ENCODE measurements at places on chromosomes 6 and 20.

DNA sequence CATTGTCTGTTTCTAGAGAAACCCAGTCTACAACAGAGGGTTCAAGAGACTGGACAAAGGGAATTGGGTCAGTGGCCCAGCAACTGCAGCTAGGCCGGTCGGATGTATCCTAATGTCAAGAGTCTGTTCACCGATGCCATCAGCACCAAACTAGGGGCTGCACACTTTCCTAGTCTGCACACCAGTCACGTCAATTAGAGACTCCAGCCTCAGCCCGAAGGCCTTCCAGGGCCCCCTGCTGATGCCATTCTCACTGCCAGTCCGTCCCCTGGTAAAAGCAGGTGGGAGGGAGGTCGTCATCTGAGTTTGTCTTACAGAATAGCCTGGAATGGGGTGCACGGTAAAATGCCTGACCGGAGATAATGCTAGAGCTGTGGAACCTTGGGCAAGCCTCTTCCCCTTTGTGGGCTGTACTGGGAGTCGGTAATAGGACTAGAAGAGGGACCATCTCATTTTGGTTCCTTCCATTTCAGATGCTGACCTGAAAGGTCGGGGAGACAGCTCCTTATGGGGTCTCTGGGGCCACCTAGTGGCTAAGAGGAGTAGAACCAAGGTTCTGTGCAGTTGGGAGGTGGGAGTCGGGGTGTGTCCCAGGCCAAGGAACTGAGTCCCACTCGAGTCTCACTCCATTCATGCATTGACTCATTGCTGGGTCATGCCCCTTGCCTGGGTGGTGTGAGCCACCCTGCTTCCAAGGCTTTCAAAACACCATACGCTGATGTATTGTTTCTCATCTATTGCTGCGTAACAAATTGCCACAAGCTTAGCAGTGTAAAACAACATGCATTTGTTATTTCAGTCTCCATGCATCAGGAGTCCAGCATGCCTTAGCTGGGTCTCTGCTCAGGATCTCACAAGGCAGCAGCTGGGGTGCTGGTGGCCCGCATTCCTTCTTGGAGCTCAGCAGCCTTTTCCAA is 5.1 kb downstream of the SOX12 start:
- DNase-seq = peak; percentile 61

DNA sequence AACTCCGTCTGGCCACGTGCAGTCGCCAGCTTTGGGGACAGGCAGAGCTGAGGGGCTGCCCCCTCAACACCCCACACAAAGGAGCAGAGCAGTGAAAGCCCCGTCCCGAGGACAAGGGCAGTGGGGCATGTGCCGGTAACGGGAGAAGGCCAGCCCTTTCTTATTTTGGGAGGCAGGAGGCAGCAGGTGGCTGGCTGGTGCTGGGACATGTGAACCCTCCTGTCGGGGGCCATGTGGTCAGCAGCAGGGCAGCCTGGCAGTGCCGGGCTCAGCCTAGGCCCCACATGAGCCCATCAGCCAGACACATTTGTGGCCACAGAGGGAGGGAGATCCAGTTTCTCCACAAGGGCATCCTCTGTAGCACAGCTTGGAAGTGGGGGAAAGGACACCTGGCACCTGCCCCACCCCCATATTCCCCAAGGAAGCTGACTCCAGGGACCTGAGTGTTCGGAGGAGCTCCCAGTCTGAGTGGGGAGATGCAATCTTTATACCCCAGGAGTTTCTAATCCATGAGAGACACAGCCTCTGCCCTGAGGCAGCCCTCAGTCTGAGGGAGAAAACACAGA is 137.6 kb downstream of the MRPL14 start:
- DNase-seq = no peak

GRCh38 chr6:25583099-25583498 is 68.9 kb upstream of the SCGN start:
- no peak for DNase-seq

GRCh38 chr6:141133346-141133745 is 999.4 kb upstream of the GJE1 start:
- no peak for DNase-seq

DNA sequence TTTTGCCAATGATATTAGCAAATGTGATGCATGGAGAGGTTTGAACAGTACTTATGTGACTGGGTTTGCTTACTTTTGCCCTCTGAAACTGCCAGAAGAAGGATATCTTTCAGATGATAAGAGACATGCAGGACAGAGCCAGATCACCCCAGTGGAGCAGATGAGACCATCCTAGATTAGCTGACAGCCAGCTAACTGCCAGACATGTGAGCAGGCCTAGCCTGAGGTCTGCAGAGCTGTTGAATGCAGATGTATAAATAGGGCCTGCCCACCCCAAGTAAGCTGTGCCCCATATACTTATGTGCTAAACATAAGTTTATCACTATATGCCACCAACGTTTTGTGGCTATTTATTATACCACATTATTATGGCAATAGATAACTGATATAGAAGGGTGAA is 5.9 kb downstream of the ZSCAN31 start:
- no peak for DNase-seq

- no peak for DNase-seq
These were observed 14.9 kb downstream of the APCDD1L start for GRCh38 chr20:58500256-58500655.

- DNase-seq = peak; percentile 51
These were observed 91.0 kb downstream of the NCR2 start for GRCh38 chr6:41426438-41426851.

DNA sequence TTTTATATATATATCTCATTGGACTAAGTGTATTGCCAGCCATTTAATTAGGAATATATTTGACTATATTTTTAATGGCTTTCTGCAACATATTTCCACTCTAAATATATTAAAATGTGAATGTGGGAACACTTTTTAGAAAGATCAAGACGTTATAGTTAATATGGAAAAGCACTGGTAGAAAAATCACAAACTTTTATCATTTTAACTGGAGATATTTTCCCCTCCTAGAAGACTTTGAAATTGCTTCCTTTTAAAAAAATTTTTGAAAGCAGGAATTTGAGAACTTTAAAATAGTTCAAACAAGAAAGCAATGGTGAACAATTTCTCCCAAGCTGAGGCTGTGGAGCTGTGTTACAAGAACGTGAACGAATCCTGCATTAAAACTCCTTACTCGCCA is at the start of gene TAAR9:
Gene TAAR9, plus strand, starts transcription at position 301 of the 400 bp plus-strand sequence. Its CDS starts 13 bp downstream, at position 314.
- DNase-seq = no peak

DNA sequence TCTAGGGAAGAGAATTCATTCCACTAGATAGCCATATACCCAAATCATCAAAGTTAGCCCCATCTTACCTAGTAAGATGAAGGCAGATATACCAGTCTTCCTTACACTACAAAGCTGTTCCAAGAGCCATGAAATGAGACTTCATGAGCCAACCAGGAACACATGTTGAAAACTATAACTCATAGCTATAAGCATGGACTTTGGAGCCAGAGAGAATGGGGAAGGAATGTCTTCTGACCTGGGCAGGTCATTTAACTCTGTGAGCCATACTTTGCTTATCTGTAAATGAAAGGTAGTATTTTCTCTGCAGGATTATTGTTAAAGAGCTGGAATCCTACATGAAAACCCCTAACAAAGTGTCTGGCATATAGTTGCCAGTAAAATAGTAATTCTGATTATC is 27.3 kb downstream of the ADGRF5 start:
- DNase-seq = no peak

DNA sequence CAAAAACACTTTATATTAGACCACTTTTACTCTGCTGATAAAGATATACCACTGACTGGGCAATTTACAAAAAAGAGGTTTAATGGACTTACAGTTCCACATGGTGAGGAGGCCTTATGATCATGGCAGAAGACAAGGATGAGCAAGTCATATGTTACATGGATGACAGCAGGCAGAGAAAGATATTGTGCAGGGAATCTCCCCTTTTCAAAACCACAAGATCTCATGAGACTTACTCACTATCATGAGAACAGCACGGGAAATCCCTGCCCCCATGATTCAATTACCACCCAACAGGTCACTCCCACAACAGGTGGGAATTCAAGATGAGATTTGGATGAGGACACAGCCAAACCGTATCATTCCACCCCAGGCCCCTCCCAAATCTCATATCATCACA is 1383.8 kb upstream of the MAP3K7 start:
- no peak for DNase-seq

DNA sequence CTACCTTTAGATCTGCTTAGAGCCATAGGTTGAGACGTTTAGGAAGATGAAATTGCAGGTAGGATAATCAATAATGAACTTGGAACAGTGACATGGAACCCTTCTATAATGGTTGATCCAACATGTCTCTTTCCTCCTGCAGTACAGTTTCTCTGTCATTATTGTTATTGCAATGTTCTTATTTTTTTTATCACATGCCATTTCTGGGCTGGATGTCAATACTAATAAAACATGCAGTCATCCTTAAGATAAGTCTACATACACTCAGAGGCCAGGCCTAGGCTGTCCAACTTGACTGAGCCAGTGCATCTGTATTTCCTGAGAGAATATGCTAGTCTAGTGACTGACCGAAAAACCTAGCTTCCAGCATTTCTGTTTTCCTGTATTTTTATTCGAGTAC is 75.3 kb upstream of the THEMIS start:
- no peak for DNase-seq

DNA sequence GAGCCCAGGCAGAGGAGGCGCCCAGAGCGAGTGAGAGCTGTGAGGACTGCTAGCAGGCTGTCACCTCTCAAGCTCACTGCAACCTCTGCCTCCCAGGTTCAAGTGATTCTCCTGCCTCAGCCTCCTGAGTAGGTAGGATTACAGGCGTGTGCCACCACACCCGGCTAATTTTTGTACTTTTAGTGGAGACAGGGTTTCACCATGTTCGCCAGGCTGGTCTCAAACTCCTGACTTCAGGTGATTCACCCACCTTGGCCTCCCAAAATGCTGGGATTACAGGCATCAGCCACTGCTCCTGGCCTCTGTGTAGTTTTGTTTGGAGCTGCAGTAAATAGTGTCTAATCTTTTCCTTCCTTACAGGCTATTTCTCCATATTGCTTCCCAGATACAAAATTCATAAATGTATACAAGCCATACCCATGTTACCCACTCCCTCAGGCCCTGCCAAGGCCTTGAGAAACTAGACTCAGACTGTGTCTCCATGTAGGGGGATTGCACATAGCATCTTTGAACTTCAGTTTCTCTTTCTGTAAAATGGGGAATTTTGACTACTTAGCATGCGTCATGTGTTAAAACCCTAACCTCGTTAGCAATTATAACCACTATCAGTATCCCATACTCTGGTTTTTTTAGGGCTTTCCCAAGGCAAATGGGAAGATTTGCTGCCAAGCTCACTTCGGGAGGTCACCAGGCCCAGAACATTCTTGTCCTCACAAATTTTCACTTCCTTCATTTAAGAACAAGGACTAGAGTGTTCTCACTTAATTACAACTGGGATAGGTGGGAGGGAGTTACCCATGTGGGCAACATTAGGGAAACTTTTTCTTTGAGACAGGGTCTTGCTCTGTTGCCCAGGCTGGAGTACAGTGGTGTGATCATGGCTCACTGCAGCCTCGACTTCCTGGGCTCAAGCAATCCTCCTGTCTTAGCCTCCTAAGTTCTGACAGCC is 67.3 kb upstream of the DDR1 start:
- DNase-seq = no peak

DNA sequence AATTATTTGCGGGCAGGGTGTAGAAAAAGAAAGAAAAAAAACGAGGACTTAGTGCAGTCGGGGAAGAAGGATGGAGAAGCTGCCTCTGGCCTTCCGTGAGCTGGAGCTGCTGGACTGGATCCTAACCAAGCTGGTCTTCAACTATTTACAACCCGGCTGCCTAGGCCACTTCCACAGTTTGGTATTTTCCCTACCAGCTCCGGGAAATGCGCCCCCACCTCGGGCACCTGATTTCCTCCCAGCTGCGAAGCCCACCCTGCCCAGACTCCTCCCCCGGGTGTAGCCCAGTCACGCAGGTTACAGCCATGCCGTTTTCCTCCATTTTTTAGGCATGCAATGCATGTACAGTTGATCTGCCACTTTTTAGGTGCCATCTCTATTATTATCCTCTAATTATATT is 21.2 kb downstream of the THEMIS start:
- peak; percentile 15 for DNase-seq

DNA sequence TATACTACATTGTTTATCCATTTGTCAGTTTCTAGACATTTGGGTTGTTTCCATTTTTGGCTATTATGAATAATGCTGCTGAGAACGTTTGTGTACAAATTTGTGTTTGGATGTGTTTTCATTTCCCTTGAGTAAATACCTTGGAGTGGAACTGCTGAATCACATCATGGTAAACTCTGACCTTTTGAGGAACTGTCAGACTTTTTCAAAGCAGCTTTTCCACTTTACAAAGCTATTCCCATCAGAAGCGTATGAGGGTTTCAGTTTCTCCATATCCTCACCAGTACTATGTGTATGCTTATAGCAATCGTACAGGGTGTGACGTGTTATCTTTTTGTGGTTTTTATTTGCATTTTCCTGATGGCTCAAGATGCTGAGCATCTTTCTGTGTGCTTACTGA is 103.7 kb downstream of the MYO6 start:
- DNase-seq = peak; percentile 33

- no peak for DNase-seq
These were observed 91.6 kb downstream of the PREX1 start for GRCh38 chr20:48736231-48736630.

- DNase-seq = peak; percentile 84
These were observed 206.6 kb upstream of the PREP start for GRCh38 chr6:105609375-105609991.

DNA sequence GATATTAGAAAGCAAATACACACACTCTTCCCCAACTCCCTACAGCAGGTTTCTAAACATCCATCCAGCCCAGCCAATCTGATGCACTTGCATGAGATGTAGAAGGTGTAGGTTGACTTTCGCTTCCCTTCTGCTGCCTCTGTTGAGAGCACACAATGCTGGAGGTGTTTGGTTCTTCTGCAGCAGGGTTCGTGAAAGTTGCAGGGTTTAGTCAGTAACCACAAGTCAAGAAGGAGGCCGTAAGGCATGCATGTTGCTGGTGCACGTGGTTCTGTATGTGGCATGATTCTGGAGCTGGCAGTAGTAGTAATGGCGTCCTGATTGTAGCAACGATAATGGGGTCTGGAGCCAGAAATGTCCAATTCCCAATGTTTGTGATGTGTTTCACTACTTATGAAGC is 53.0 kb downstream of the DEK start:
- no peak for DNase-seq

DNA sequence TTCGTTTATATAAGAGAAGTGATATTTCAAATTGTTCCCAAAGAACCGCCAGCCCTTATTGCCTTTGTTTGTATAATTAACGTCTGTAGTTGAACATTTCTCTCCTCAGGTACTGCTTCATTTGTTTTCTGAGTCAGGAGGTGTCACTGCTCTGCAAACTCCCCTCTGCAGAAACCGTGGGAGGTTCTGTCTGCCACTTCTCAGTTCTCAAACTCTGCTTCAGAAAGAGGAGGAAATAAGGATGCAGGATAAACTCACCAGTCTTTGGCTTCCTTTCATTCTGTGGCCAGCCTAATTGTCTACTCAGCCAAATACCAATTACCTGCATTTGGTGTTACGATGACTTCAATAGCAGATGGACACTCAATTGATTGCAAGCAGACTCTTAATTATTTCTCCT is 149.8 kb downstream of the PAK5 start:
- no peak for DNase-seq

GRCh38 chr20:52242237-52243230 is 51.0 kb upstream of the ZFP64 start:
- DNase-seq = peak; percentile 32

GRCh38 chr6:149990212-149990660 is 26.5 kb downstream of the ULBP1 start:
- DNase-seq = no peak
